ENCODE measurements at places on chromosomes 16 and 17.

DNA sequence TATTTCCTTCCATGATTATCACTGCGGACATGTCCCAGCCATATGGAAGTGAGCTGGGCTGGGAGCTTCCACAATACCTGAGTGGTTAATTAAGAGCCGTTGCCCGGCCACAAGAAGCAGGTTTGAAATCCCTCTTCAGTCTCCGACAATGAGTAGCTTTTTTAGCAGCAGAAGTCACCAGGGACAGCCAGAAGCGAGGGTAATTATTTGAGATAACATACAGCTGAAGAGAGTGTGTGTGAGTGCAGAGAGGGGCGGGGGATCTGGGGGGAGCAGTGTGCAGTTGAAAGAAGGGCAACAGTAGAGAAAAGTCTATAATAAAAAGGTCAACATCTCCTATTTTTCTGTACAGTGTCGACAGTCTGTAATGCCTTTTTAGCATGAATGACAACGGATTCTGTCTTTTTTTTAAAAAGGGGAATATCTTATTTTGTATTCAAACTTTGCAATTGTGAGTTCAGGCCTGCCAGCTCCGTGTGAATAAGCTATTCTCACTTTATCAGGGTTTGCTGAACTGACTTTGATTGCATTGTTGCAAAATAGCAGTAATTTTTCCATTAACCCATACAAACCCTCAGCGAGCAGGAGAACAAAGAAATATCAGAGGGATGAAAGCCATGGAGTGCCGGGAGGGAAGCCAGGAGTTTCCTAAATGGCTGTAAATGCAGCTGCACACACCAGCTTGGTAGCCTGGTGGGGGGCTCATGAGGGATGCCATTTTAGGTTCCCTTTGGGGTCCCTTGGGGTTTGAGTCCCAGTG is 220.3 kb upstream of the IRX3 start:
- DNase-seq = peak; percentile 53

DNA sequence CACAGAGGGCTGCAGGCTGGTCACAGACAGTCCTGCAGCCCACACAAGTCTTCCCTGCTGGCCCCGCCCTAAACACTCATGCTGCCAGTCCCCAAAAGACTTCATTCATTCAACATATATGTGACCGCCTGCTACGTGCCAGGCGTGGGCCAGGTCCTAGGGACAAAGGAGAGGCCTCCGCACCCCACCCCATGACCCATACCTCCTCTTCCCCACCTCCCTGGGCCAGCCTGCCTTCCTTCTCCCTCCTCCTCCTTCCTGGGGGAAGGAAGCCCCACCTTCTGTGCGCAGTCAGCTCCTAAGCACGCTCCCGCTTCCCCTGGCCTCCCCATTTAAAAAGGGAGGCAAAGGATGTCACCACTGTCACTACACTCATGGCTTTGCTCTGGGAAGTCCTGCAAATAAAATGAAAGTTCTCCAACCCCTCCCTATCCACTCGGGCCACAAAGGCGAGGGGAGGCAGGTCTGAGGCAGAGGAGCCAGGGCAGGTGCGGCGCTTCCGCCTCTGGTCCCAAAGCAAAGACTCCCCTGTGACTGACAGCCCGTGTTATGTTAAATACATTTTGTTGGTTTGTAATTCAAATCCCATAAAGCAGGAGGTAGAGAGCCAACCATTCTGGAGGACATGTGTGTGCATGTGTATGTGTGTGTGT is 9.0 kb downstream of the DNAAF8 start:
- DNase-seq = no peak

GRCh38 chr17:45262516-45263476 is 902 bp upstream of the SPATA32 start:
- DNase-seq = peak; percentile 37

GRCh38 chr16:57775661-57776469 is 26.4 kb downstream of the KIFC3 start:
- no peak for DNase-seq

- no peak for DNase-seq
Measured at GRCh38 chr16:67628216-67628615, 16.7 kb upstream of the CARMIL2 start.

DNA sequence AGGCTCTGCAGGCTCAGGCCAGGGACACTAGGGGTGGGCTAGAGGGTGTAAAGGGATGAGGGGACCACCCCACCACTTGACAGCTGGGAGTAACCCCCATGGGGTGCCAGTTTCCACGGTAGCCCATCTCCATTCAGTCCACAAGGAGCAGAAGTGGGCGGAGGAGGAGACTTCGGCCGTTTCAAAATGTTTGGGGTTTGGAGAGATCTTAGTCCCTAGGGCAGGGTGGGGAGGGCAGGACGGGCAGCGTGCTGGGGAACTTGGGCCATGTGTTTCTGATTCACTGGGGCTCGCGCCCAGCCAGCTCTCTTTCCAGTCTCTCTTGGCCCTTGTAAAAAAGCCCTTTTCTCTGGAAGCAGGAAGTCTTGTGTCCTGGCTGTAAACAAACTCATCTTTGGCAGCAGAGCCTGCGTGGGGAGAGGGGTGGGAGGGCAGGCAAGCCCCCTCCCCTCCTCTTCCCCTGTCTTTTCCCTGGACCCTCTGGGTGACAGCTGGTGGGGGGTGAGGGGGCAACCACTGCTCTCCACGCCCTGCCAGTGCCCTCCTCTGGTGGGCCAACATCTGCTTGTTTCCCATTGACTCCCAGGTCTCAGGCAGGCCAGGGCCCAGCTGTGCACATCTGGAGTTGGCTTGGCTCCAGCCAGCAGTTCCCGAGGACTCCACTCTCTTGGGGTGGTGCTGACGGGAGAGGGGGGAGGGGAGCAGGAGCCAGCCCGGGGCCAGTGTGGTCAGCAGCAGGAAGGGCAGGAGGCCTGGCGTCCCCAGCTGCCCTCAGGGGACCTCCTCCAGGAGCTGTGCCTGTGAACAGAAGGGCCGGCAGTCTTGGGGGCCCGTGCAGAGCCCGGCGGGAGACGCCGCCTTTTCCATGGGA is 8.1 kb downstream of the CYGB start:
- peak; percentile 77 for DNase-seq

- DNase-seq = no peak
Measured at GRCh38 chr17:62307196-62307595, 73.2 kb upstream of the EFCAB3 start.

DNA sequence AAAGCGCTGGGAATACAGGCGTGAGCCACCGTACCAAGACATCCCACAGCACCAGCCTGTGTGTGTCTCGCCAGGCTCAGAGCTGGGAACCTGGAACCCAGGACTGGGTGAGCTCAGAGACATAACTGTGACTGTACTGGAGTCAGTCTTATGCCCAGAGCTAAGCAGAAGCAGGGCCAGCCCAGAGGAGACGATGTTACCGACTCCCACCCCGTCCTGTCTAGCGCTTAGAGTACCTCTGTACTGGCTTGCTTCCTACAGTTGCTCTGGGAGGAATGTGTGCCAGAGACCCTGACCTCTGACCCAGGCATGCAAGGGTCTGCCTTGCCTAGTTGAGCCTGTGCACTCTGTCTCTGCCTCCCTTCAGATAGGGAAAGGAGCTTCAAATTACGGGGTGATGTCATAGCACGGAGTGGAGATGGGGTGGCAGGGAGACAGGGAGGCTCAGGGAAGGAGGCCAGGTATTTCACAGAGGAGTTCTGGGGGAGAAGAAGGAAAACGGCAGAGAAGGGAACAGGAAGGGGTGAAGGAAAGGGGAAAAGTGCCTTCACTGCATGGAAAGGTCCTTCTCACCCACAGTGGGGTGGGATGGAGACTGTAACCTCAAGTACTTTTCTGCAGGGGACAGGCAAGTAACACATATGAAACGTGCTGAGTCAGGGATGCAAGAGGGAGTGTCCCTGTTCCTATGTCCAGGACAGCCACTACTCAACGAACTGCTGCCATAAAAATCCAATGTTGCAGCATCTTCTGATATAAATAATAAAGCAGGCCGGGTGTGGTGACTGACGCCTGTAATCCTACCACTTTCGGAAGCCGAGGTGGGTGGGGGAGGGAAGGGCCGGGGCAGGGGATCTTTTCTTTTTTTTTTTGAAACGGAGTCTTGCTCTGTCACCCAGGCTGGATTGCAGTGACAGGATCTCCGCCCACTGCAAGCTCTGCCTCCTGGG is 5.8 kb upstream of the ARMC5 start:
- DNase-seq = peak; percentile 31

- peak; percentile 92 for DNase-seq
Measured at GRCh38 chr17:74042744-74043486, 160.6 kb upstream of the RPL38 start.

GRCh38 chr16:48901712-48902374 is 291.9 kb upstream of the N4BP1 start:
- DNase-seq = no peak

- DNase-seq = no peak
Measured at GRCh38 chr16:4864728-4865127, 17.4 kb downstream of the UBN1 start.

GRCh38 chr16:88026964-88027938 is 76.0 kb downstream of the BANP start:
- no peak for DNase-seq

GRCh38 chr17:43024407-43025289 is at the start of gene RND2:
TSS of gene RND2 (plus strand) at chr17:43025231. CDS start at chr17:43025348, 117 bp downstream.
- peak; percentile 96 for DNase-seq

DNA sequence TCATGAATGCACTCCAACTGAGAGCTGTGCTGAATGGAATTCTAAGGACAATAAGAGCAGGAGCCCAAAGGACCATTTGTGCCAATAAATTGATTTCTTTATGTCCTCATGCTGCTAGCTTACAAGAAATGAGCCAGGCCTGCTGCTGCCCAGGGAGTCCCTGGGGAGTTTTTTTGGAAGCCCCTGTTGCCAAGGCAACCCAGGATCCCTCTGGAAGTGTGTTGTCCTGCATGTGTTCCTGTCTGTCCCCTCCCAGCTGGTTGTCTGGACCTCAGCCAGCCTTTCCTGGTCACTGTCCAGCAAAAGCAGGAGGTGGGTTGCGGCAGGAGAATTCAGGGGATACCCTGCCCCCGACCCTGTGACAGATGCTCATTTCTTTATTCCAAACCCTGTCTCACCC is 51.0 kb upstream of the GPRC5B start:
- DNase-seq = no peak

DNA sequence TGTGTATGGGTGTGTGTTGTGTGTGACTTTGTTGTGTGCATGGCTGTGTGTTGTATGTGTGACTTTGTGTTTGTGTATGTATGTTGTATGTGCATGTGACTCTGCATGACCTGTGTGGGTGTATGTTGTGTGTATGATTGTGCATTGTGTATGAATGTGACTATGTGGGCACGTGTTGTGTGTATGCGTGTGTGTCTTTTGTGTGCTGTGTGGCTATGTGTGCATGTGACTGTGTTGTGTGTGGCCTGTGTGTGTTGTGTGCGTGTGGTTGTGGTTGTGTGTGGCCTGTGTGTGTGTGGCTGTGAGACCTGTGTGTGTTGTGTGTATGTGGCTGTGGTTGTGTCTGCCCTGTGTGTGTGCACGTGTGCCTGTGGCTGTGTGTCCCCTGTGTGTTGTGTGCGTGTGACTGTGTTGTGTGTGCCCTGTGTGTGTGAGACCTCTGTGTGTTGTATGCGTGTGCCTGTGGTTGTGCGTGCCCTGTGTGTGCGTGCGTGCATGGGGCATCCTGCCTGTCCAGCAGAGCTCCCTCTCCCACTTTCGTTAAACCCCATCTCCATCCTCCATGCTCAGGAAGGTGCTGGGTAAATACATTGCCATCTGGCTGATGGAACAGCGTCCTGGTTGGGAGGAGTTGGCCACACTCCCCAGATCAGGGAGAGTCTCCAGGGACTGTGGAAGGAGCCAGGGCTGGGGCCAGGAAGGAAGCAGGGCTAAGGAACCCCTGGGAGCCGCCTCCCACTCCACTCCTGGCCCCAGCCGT is 90.1 kb upstream of the GSE1 start:
- peak; percentile 71 for DNase-seq

GRCh38 chr17:412211-413015 is 59.8 kb upstream of the RPH3AL start:
- peak; percentile 69 for DNase-seq

DNA sequence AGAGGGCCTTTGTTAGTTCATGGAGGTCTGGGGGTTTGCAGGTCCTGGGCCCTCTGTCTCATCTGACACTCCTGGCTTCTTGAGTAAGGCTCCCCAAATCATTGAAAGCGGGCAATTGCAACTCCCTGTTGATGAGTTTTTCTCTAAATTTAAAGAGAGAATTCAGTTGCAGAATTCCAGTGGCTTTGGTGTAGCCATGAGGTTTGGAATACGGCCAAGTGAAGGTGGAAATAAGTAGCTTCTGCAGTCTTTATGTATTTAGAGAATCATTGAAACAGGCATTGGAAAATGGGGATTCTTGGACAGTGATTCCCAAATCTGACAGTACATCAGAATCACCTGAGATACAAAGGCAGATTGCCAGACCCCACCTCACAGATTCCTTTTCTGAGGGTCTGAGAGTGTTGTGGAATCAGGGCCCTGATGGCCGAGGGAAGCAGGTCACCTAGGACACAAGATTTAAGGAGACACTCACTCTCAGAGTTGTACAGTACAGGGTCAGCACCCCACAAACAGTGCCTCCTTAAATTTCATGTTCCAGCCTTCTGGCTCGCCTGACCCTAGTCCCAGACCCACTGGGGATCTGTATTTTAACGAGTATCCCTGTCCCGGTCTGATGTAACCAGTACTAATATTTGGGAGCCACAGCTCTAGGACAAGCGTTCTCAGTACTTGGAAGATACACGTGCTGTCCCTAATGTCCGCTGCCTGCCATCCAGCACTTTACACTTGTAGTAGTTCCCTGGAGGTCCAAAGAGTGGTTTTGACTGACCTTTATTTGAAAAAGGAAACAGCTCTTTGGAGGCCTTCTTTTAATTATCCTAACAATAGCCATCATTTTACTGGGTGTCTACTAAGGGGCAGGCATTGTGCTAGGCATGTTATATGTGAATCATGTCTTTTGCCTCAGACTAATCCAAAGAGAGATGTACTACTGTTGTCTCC is 37.8 kb downstream of the YPEL2 start:
- peak; percentile 80 for DNase-seq

GRCh38 chr16:11582157-11582814 is 4.4 kb downstream of the LITAF start:
- DNase-seq = no peak

- no peak for DNase-seq
Measured at GRCh38 chr17:27751166-27751565, 49.2 kb downstream of the NOS2 start.

DNA sequence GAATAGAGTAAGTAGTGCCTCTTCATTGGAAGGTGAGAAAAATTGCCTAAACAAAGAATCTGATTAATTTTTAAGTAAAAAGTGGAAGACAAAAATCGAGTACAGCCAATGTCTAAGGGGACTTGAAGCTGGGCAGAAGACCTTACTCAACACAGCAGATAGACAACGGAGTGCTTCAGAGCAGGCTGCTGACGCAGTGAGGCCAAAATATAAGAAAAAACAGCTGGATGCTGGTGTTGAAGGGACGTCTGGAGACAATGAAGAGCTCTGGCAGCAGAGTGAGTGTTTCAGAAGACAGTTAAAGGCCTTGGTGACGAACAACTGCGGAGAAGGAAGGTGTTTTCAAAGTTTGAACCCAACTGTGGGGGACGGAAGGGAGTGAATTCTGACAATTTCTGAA is 169.8 kb downstream of the MRTFB start:
- no peak for DNase-seq
